ENCODE measurements at places on chromosomes 11 and 22. TPM values are rescaled to one million over a fixed set of nuclear protein-coding genes. Genes with fewer than 3 reads are reported as not detected.

SCUBE2 gene
- 2.4 TPM for total RNA-seq

P2RX6 gene
- not detected for total RNA-seq

UBQLNL gene
- 4.4 TPM for total RNA-seq

STK33 gene
- total RNA-seq, result 17.9 TPM

SLC22A8 gene
- total RNA-seq, result not detected

IFT27 gene
- total RNA-seq, result 51.1 TPM

KRTAP5-11 gene
- not detected for total RNA-seq

GLYAT gene
- total RNA-seq, result not detected

NPAS4 gene
- total RNA-seq, result not detected

POLD4 gene
- 92.1 TPM for total RNA-seq

DNA sequence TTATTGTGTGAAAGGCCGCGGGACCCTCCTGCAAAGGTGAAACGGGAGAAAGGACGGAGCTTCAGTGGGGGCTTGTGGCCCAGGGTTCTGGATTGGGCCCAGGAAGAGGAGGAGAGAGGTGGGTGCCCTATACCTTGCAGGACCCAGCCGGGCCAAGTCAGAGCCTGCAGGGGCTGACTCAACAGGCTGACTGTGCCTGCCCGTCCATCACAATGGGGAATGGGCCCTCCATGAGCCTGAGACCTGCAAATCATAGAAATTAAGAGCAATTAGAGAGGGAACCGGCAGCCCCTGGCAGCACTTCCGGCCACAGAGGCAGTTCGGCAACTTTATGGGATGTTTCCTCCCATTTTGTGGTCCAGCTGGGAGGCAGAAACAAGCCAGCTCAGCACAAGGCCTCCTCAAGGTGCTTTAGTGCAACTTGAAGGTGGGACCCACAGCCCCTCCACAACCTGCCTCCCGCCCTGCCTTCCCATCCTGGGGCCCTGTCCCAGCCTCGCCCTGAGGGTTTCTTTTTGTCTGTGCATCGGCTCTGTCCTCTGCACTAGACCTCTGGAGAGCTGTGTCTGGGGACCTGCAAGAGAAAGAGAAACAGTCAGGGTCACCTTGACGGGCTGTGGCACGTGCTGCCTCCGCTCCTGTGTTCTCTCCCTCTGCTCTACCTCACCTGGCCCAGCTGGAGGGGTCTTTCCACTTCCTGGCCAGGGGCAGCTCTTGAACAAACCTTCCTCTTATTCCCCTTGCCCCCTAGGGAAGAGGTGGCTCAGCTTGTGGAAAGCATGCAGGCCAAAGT lies 19.1 kb upstream of the NECTIN1 start:
- H3K36me3 ChIP-seq, result no peaks in the 10 kb centered on the region
- H3K27ac ChIP-seq, result no peak overlapping the region
- no peak overlapping the region for H3K4me3 ChIP-seq

DNA sequence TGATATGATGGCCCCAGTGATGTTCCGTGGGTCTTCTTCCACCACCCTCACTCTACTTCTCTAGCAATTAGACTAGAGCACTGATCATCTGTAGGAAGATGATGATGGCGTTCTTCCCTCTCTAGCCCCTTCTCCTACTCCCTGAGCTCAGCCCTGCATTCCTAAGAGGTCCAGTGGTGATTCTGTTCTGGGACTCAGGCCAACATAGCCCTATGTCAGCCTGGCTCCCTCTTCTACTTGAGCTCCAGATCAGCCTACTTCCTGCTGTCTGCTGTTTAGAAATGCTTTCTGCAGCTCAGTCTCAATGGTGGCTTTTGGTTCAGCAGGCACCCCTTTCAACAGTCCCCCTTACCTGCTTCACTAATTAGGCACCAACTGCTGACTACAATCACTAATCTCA lies 86.1 kb upstream of the ZBED5 start:
- peaks cover 1% of the 10 kb centered on the region for H3K27me3 ChIP-seq
- H3K4me1 ChIP-seq, result peaks cover 5% of the 10 kb centered on the region

- no peaks in the 10 kb centered on the region for H3K4me1 ChIP-seq
- peaks cover 4% of the 10 kb centered on the region for H3K27me3 ChIP-seq
- DNase-seq, result no peak
Observed at GRCh38 chr11:44400431-44400830, 90.5 kb upstream of the ALX4 start.

DNA sequence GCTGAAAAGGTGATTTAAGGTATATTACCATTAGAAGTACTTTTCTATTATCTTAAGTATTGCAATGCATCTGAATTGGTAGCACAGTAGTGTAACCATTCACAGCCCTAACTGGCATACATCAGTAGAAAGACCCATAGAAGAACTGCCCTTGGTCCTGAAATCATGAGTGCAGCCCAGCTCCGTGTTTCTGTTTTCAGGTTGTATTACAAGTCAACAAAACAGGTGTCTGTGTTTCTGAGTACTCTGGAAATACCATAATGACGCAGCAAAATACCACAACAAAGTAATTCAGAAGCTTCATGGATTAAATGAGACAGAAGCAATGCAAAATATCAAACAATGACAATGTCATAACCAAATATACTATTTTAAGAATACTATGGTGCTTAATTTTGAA lies 226.3 kb downstream of the OPCML start:
- H3K4me1 ChIP-seq, result no peaks in the 10 kb centered on the region
- H3K27me3 ChIP-seq, result peaks cover 3% of the 10 kb centered on the region

GRCh38 chr11:64655941-64656601 lies 65.1 kb downstream of the SLC22A12 start:
- H3K27ac ChIP-seq, result no peak overlapping the region
- no peaks in the 10 kb centered on the region for H3K4me1 ChIP-seq
- no peak for DNase-seq
- H3K4me3 ChIP-seq, result no peak overlapping the region
- peaks cover 9% of the 10 kb centered on the region for H3K27me3 ChIP-seq

- H3K27me3 ChIP-seq, result peaks cover 7% of the 10 kb centered on the region
- H3K4me3 ChIP-seq, result no peak overlapping the region
- H3K27ac ChIP-seq, result no peak overlapping the region
Observed at GRCh38 chr22:39129746-39130145, 22.7 kb downstream of the CBX7 start.

GRCh38 chr11:70290361-70291065 lies 20.0 kb downstream of the PPFIA1 start:
- H3K27me3 ChIP-seq, result peaks cover 4% of the 10 kb centered on the region
- no peaks in the 10 kb centered on the region for H3K4me1 ChIP-seq
- no peak overlapping the region for H3K4me3 ChIP-seq
- no peak overlapping the region for H3K27ac ChIP-seq
- peaks cover 25% of the 10 kb centered on the region for H3K36me3 ChIP-seq

DNA sequence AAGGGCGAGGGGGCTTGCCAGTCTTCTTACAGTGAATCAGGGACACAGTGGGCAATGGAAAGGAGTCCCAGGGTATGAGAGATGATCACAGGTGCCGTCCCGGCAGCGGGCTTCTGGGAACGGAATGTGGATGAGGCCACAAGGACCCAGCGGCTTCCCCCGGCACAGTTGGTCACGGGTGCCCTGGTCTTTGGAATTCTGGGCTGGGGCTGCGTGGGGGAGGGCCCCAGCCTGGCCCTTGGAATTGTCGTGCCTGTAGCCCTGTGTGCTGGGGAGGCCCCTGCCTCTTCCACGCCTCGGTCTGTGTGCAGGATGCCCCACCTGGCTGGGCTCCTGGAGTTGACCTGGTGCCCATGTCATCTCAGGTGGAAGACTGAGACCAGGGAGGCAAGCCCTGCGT lies 76.6 kb downstream of the FBLN1 start:
- H3K4me1 ChIP-seq, result peaks cover 8% of the 10 kb centered on the region
- H3K27ac ChIP-seq, result no peak overlapping the region
- peaks cover 11% of the 10 kb centered on the region for H3K27me3 ChIP-seq
- no peak overlapping the region for H3K4me3 ChIP-seq
- no peak for DNase-seq
- peaks cover 5% of the 10 kb centered on the region for H3K36me3 ChIP-seq

GRCh38 chr11:20451568-20451967 lies 64.1 kb downstream of the PRMT3 start:
- no peak overlapping the region for H3K4me3 ChIP-seq
- no peak overlapping the region for H3K27ac ChIP-seq
- no peaks in the 10 kb centered on the region for H3K4me1 ChIP-seq
- no peak for DNase-seq

GRCh38 chr11:64970731-64971151 lies 1.2 kb downstream of the MAJIN start:
- no peak overlapping the region for H3K27ac ChIP-seq
- H3K4me1 ChIP-seq, result no peaks in the 10 kb centered on the region
- DNase-seq, result no peak
- no peak overlapping the region for H3K4me3 ChIP-seq
- H3K36me3 ChIP-seq, result no peaks in the 10 kb centered on the region
- H3K27me3 ChIP-seq, result no peaks in the 10 kb centered on the region

DNA sequence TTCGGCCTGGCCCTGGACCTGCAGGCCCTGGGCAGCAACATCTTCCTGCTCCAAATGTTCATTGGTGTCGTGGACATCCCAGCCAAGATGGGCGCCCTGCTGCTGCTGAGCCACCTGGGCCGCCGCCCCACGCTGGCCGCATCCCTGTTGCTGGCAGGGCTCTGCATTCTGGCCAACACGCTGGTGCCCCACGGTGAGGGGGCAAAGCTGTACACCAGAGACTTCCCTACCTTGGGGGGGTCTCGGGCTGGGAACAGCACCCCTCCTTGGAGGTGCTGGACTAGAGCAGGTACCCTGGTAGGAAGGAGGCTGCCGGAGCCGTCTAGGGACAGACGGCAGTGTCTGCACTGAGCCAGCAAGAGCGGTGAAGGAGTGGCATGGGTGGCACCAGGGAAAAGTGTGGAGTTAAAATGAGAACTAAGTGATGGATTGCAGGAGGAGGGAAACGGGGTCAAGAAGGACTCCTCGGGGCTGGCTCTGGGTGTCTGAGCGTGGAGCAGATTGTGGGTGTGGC lies 8.7 kb downstream of the SLC22A12 start:
- H3K4me3 ChIP-seq, result no peak overlapping the region
- peaks cover 5% of the 10 kb centered on the region for H3K36me3 ChIP-seq
- DNase-seq, result no peak
- no peaks in the 10 kb centered on the region for H3K4me1 ChIP-seq

- peaks cover 4% of the 10 kb centered on the region for H3K27me3 ChIP-seq
- peaks cover 2% of the 10 kb centered on the region for H3K4me1 ChIP-seq
- H3K36me3 ChIP-seq, result no peaks in the 10 kb centered on the region
- DNase-seq, result no peak
- H3K27ac ChIP-seq, result no peak overlapping the region
- no peak overlapping the region for H3K4me3 ChIP-seq
Observed at GRCh38 chr11:115581871-115582639, 77.8 kb upstream of the CADM1 start.

GRCh38 chr11:64176751-64177150 lies 9.2 kb upstream of the STIP1 start:
- H3K27ac ChIP-seq, result no peak overlapping the region
- DNase-seq, result no peak

- H3K4me1 ChIP-seq, result no peaks in the 10 kb centered on the region
- no peak overlapping the region for H3K27ac ChIP-seq
- H3K36me3 ChIP-seq, result no peaks in the 10 kb centered on the region
- DNase-seq, result no peak
Observed at GRCh38 chr22:29873943-29874342, 9.0 kb upstream of the MTMR3 start.

DNA sequence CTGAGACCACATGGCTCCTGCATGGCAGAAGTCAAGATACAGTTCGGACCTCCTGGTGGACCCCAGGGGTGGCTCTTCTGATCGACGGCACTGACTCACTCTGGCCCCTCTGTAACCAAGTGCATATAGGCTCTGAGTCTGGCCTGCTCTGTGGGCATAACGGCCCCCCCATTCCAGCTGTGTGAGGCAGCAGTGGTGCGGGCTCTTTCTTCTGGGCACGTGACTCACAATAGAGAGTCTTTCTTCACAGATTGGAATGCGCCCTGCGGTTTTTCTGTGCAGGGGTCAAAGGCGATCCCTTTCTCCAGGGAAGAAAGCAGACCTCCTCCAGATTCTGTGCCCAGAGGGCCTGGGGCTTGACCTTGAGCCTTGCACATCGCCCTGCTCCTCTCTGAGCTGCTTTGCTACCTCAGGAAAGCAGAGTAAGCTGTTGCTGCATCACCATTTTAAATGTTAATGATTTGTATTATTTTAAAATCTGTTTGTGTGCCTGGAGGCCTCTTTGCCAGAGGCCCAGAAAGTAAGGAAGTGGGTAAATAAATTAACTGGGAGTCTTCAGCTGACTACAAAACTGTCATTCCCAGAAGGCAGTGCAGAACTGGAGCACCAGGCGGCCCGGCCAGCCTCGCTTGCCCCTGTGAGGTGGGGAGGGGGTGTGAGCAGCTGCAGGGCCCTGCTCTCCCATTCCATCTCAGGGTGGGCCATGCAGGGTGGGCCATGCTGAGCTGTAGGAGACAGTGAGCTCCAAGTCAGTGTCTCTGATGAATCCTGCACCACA lies 199.0 kb downstream of the GRIK4 start:
- DNase-seq, result peak; percentile 17
- peaks cover 12% of the 10 kb centered on the region for H3K4me1 ChIP-seq

DNA sequence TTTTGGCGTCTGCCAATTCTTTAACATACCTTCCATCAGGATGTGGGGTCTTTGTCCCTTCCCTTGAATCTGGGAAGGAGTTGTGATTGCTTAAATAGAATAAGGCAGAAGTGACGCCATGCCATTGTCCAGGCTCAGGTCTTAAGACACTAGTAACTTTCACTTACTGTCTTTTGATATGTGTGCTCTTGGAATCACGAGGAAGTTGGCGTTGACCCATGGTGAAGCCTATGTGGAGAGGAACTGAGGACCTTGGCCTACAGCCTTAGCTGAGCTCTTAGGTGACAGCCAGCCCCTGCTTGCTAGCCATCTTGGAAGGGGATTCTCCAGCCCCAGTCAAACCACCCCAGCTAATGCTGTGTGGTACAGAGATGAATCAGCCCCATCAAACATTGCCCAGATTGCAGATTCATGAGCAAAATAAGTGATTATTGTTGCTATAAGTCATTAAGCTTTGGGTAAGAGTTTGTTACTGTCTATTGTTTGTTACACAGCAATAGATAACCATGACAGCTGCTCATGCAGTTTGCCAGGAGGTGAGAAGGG lies 17.6 kb upstream of the CLPB start:
- peaks cover 2% of the 10 kb centered on the region for H3K27me3 ChIP-seq
- DNase-seq, result no peak
- peaks cover 16% of the 10 kb centered on the region for H3K4me1 ChIP-seq
- H3K4me3 ChIP-seq, result no peak overlapping the region

Data from endothelial cell (in vitro differentiated cells).